ENCODE measurements at places on chromosomes 4 and X.
A peak's percentile ranks its signal among the peaks of the same experiment; 100 is the strongest.

- no peak for DNase-seq
- H3K27me3 ChIP-seq = no peaks in the 10 kb centered on the region
- H3K4me3 ChIP-seq = no peak overlapping the region
- H3K4me1 ChIP-seq = no peaks in the 10 kb centered on the region
These were observed 181.4 kb upstream of the NEIL3 start for GRCh38 chr4:177128306-177128705.

GRCh38 chr4:4247696-4248028 lies 361 bp downstream of the TMEM128 start:
- peak overlapping the region; percentile 96 for H3K4me3 ChIP-seq
- no peak for DNase-seq
- peaks cover 12% of the 10 kb centered on the region for H3K36me3 ChIP-seq

DNA sequence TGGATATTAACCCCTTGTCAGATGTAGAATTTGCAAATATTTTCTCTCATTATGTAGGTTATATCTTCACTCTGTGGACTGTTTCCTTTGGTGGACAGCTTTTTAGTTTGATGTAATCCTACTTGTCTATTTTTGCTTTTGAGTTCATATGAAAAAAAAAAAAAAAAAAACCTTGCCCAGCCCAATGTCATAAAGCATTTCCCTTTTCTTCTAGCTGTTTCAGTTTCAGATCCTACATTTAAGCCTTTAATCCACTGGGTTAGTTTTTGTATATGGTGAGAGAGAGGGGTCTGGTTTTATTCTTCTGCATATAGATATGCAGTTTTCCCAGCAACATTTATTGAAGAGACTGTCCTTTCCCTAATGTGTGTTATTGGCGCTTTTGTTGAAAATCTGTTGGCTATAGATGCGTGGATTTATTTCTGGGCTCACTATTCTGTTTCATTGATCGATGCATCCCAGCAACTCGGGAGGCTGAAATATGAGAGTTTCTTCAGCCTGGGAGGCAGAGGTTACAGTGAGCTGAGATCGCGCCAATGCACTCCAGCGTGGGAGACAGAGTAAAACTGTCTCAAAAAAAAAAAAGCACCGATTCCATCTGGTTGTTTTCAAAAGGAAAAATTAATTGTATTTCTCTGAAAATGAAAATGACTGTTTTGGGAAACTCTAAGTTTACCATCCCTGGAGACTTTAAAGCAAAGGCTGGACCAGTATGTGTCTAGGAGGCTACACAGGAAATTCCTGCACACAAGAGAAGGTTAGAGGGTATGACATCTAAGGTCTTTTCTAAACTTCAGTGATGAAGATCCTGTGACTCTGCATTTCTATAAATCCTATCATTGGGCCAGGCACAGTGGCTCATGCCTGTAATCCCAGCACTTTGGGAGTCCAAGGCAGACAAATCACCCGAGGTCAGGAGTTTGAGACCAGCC lies 35.6 kb downstream of the STEEP1 start:
- DNase-seq = peak; percentile 0
- H3K4me3 ChIP-seq = peak overlapping the region; percentile 56
- H3K36me3 ChIP-seq = peaks cover 8% of the 10 kb centered on the region
- peaks cover 14% of the 10 kb centered on the region for H3K4me1 ChIP-seq

DNA sequence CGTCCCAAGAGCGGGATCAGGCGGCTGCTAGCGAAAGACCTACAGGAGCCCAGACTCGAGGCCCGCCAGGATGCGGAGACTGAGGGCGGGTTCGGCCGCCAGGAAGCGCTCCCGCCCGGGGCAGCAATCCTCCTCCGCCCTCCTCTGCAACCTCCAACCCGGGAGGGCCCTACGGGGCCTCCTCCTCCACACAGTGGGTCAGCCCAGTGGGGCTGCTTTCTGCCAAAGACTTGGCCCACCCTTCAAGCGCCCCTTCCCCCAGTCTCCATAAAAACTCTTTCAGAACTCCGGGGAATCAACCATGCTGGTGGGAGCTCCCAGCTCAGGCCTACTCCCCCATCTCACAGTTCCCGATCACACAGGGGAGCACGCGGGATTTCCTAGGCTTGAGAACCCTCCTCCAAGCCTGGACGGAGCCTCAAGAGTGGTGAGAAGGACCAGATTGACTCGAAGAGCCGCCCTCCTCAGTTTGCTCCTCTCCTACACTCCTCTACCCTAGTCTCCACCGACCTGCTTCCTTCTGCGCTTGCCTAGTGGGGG lies 77.5 kb downstream of the RLIM start:
- no peak for DNase-seq
- H3K4me1 ChIP-seq = peaks cover 10% of the 10 kb centered on the region
- no peaks in the 10 kb centered on the region for H3K27me3 ChIP-seq
- H3K4me3 ChIP-seq = peak overlapping the region; percentile 85
- H3K27ac ChIP-seq = no peak overlapping the region
